ENCODE measurements at places on chromosomes 1 and 21.

DNA sequence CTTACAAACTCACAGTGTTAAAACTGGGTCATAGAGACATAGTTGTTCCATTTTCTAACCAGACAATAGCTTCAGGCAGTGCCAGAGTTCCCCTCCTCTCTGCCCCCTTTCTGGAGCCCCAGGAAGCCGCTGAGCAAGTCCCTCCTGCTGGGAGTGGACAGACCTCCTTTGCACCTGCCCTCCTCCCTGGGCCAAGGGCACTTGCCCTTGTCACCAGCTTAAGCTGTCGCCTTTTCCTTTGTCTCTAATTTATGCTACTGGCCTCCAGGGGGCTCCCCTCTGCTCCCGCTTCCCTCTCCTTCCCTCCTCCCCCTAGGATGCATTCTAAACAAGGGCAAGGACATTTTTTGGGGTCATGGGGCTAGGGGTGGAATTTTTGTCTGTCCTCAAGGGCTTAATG is 182.4 kb downstream of the MIS18A start:
- DNase-seq = peak; percentile 45

- no peak for DNase-seq
Measured at GRCh38 chr1:209382231-209383100, 201.0 kb upstream of the CAMK1G start.

GRCh38 chr21:35113064-35113463 is 64.0 kb upstream of the RUNX1 start:
- no peak for DNase-seq

DNA sequence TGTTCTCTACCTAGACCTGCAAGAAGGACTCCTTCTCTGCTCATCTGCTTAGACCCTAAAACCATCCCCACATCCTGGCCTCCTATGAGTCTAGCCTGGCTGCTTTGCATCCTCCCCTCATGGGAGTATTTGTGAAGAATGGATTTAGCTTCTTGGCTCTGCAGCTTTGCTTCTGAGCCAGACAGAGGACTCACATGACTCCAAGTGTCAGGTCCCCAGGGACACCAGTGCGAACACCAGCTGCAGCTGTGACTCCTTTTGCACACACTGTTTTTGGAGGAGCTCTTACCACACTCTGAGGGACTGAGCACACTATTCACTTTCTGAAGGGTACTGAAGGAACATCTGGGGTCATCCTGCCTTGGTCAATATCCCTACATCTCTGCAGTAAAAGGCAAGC is 131.8 kb upstream of the SGIP1 start:
- no peak for DNase-seq

- no peak for DNase-seq
Measured at GRCh38 chr1:163823017-163823416, 501.3 kb downstream of the NUF2 start.

DNA sequence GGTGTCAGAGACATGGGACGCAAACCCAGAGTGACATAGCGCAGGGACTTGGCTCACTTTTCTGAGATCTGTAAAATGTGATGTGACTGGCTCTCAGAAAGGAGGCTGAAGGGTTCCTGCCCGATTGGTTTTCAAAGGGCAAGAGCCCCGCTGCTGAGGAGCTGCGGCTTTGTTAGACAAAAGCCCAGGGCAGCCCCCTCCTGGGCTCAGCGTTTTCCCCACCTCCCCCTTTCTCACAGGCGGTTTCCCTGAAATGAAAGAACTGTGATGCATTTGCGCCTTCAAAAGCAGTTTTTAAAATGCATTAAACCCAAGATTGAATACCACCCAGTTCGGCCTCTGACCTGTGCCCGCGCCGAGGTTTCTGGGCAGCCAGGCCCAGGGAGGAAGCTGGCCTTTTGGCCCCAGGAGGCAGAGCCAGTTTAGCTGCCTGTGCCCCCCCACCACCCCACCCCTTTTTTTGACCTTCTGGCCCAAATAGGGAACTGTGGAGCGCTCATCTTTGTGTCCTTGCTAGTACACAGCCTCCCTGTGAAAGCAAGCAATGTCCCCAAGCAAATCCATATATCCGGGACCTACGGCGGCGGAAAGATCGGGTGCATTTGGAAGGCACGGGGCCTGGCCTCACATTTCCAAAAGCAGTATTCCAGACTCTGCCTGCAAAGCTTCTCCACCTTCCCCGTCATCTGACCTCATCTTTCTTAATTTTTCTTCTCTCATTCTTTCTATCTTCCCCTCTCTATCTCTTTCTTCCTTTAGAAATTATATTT is 28.6 kb downstream of the CD247 start:
- no peak for DNase-seq
